Spinal cord (tissue), 10 donors: ENCODE measurements at places on chromosomes 1 and 21. TPM values are rescaled to one million over a fixed set of nuclear protein-coding genes. Genes with fewer than 3 reads are reported as not detected.
A peak's percentile ranks its signal among the peaks of the same experiment; 100 is the strongest.

The CD1E gene
- 0.17 TPM for total RNA-seq

The LMX1A gene
- total RNA-seq: 0.40 TPM

The EPHB2 gene
- 23.5 TPM for total RNA-seq

The PGBD5 gene
- total RNA-seq: 10.8 TPM

The HMGCL gene
- 20.7 TPM for total RNA-seq

The PALMD gene
- 12.1 TPM for total RNA-seq

The C1orf116 gene
- 0.11 TPM for total RNA-seq

The AQP10 gene
- total RNA-seq: 0.30 TPM

DNA sequence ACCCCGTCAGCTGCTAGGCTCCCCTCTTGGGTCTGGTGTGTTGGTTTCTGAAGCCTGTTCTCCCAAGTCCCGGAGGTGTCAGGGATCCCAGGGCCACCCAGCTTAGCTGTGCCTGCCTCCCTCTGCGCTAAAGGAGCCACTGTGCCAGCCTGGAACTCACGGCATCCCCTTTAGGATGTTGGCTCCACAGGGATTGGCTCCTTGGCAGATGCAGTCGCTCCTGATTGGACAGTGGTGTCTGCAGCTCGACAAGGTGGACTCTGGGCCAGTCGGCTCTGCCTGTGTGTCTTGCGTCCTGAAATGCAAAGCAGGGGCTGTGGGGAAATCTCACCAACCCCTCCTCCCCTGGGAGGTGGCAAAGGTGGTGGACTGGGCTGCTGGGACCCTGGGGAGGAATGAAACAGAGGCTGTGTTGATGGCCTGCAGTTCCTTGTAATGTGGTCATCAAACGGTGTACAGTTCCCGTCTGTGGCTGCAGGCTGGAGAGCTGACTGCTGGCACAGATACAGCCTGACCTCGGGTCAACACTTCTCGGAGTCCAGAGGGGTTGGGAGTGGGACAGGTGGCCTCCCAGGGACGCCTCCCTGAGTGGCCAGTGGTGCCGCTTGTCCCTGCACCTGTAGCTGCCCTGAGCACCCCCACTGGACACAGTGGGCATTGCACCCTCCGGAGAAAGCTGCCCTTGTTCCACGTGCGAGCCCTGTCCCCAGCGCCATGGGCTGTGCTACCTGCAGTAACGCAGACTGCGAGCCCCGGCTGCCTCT is 11.5 kb upstream of the KCNAB2 start:
- peak; percentile 36 for DNase-seq

DNA sequence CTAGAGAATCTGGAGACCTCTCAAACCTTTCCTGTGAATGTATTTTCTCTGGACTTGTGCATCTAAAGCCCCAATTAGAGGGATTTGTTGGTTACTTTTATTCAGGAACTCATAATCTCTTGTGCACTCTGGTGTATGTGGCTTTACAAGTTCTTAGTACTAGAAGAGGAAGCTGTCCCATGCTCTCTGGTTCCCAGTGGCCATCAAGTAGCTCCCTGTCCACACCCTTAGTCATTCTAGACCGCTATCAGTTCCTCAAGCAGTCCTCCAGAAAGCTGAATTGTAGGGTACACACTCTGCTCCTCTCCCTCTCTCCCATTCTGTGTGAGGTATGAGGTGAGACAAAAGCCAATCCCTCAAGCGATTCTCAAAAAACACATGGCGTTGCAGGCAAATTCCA is 470.3 kb downstream of the PTPRC start:
- DNase-seq: no peak

GRCh38 chr1:17209430-17209829 is 4.5 kb downstream of the PADI1 start:
- no peak for DNase-seq

GRCh38 chr1:160137216-160137862 is 14.1 kb upstream of the ATP1A4 start:
- DNase-seq: peak; percentile 32

DNA sequence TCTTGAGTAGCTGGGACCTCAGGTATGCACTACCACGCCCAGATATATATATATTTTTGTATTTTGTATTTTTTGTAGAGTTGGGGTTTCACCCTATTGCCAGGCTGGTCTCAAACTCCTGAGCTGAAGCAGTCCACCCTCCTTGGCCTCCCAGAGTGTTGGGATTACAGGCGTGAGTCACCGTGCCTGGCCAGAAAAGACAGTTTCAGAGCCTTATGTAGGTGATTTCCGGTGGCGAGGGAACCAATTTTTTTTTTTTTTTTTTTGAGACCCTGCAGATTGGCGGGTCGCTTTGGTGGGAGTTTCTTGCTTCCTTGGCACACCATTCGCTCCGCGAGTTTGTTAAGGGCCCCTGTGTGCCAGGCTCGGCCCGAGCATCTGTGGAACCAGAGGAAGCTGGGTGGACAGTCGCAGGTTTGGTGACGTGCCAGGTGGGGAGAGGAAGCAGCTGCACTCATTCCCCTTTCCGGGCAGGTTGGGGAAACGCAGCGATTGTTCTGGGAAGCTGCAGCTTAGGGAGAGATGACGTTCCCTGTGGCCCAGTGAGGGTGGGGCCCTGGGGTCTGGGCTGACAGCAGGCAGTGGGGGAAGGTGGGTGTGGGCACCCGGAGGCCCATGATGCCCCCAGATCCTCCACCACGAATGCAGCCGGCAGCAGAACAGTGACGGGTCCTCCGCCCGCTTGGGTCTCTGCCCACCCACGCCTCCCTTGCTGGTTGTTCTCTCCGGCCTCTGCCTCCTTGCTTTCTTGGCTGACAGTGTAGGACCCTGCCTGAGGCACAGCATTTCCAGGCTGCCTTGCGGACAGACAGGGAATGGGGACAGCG is 25.1 kb downstream of the SPSB1 start:
- peak; percentile 55 for DNase-seq

GRCh38 chr21:14523234-14523633 is 22.9 kb downstream of the SAMSN1 start:
- DNase-seq: no peak

GRCh38 chr1:158833264-158833663 is 2.1 kb downstream of the MNDA start:
- no peak for DNase-seq

DNA sequence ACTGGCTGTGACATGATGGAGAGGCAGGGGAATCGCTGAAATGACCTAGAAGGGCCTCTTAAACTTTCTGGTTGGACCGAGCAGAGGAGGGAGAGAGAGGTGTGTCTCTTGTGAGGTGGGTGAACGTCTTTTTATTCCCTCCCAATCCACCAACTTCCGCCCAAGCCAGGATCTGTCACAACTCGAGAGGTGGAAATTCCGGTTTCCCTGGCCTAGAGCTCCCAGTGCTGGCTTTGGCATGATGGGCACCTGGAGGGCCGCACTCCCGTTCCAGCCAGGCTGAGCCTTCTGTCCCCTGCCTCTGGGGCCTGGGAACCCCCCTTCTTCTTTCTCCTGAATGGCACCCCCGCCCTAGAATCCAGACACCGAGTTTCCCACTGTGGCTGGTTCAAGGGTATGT is at the start of gene SEMA4A:
SEMA4A (plus strand) TSS at position 224 of the 400 bp plus-strand sequence. CDS start 994 bp downstream, outside the sequence.
- DNase-seq: no peak

DNA sequence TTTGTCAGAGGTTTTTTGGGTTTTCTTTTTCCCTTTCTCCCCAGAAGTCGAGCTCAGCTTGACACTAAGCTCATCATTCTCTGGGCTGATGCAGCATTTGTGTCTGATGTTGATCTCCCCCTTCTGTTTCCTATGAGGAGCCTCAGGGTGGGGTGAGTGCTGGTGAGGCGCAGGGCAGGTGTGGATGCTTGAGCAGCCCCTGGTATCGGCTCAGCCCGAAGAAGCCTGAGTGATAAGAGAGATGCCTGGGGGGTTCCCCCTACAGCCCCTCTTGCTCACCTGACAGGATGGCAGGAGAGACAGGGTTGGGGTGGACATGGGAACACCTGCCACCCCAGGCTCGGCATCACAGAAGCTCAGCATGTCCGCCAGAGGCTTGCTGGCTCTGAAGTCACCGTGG is 239.0 kb downstream of the RHOU start:
- no peak for DNase-seq

GRCh38 chr1:94821636-94822305 is 1.6 kb downstream of the SLC44A3 start:
- DNase-seq: no peak

GRCh38 chr1:159066108-159066507 is 10.5 kb downstream of the AIM2 start:
- no peak for DNase-seq

- no peak for DNase-seq
These were observed 3.1 kb upstream of the MROH9 start for GRCh38 chr1:170932236-170932635.

DNA sequence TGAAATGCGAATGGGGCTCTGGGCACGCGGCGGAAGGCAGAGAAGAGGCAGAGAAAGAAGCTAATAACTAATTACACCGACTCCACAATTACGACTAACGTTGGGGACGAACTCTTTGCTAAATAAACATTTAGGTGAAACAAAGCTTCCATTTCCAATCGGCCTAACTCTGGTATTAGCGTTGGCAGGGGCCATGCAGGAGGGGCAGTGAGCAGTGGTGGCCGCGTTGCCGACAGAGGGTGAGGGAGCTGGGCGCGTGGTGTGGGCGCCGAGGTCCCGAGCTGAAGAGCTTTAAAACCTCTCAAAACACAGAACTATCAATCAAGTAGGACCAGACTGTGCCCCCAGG is 553 bp upstream of the NDUFV3 start:
- no peak for DNase-seq

GRCh38 chr21:46540087-46540710 is 64.7 kb downstream of the S100B start:
- no peak for DNase-seq

DNA sequence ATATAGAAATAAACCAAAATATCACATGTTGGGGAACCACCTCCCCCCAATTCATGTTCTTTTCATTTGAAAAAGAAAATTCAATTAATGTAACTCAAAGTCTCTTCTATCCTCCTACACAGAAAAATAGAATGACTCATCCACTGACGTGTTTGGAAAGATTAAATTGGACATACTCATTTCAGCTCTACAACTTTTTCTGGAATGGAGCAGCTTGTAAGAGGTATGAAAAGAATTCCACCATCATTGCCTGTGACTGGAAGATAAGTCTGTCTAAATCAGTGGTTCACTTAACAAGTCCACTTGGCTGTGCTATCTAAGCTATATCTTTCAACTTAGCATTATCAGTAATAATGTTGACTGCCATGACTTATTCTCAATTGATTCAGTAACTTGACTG is 702.3 kb downstream of the BRINP3 start:
- no peak for DNase-seq

- DNase-seq: no peak
These were observed 6.4 kb downstream of the TSPAN2 start for GRCh38 chr1:115082949-115083348.

GRCh38 chr1:64874666-64875065 is 91.7 kb downstream of the JAK1 start:
- DNase-seq: no peak

GRCh38 chr21:43814215-43815106 is 25.1 kb downstream of the RRP1 start:
- DNase-seq: no peak

DNA sequence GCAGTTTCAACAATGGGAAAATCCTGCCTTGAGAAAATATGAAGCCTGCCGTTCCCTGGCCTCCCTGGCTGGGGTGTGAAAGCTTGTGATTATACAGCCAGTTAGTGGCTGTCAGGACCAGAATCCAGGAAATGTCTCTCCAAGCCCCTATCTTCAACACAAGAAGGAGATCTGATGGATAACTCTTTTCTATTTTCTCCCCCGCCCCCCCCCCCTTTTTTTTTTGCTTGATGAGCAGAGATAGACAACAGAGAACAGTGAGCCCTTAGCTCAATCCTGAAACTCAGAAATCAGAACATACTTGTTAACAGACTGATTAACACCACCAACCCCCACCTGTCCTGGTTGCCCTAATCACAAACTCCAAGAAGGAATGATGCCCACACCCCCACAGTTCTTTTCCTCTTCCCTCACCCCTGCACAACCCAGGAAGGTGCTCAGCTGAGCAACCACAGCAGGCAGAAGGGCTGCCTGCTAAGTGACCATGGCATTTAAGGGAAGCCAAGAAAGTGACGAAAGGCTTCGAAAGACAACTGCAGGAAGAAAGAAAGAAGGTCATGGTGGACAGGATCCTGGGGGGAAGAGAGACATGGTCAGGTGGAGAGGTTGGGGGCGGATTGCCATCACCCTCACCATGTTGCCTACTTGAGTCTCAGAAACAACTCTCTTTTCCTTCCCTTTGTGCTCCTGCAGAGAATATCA is 12.3 kb upstream of the DENND2D start:
- DNase-seq: no peak

GRCh38 chr1:45225598-45225997 is 19.2 kb upstream of the ZSWIM5 start:
- DNase-seq: no peak
